AG04450 (cell line): ENCODE measurements at places on chromosomes 3 and 15.

DNA sequence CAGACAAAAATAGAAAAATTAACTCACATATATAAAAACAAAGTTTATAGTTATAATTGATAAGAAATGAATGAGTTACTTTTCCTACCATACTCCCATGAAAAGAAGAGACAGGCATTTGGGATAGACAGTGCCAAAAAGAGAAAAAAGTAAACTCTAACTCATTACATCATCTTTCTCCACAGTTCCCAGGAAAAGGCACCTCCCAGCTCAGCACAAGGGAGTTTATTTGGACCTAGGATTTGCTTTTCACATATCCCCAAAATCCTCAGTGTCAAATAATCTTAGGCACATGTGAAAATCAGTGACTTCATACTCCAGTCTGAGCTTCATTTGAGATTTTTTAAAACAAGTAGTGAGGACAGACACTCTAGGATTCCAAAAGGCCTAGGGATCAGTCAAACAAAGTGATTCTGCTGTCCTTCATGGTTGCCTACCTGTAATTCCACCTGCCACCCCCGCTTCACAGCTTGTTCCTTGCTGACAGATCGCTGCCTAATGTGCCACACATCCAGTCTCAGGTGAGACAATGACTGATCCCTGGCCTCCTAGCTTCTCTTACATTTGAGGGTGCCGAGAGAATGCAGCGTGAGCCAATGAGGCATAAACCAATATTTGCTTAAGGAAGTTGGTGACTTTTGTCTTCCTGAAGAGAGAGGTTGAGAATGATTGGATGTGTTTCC lies 573.7 kb downstream of the TBL1XR1 start:
- DNase-seq = no peak

DNA sequence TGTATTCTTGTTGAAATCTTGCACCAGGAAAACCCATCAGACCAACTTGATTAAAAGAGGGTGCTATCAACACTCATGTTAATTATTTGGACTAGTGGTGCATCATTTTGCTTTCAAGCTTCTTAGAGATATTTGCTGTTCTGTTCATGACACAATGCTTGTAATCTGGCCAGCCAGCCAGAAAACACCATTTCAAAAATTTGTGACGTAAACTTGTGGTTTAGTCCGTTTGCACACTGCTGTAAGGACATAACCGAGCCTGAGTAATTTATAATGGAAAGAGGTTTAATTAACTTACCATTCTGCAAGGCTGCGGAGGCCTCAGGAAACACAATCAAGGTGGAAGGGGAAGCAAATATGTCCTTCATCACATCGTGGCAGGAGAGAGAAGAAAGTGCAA lies 374.3 kb upstream of the TGFBR2 start:
- DNase-seq = no peak

- DNase-seq = no peak
These were observed 14.5 kb downstream of the SLC6A20 start for GRCh38 chr3:45781841-45782240.

GRCh38 chr15:46126581-46126980 lies 491.8 kb downstream of the SQOR start:
- no peak for DNase-seq

DNA sequence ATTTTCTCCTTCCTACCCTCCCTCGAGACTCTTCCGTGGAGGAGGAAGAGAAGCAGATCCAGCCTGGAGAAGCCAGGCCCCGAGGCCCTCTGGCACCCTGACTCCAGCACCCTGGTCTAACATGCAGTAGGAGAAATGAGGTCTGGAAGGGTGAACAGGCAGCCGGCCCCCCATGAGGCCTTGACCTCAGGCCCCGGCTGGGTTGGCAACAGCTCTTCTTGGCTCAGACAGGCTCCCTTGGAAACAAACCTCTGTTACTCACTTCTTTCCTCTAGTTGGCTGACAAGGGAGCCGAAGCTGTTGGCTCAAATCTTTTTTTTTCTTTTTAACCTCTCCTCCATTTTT lies 73.4 kb downstream of the CPN2 start:
- no peak for DNase-seq
